Putamen (tissue), 1 donor: ENCODE measurements at places on chromosomes 5 and 9.

- no peak for DNase-seq
Observed at GRCh38 chr5:74130155-74130897, 504.3 kb downstream of the ARHGEF28 start.

GRCh38 chr5:122915717-122916461 lies 70.5 kb downstream of the SNX24 start:
- no peak for DNase-seq

DNA sequence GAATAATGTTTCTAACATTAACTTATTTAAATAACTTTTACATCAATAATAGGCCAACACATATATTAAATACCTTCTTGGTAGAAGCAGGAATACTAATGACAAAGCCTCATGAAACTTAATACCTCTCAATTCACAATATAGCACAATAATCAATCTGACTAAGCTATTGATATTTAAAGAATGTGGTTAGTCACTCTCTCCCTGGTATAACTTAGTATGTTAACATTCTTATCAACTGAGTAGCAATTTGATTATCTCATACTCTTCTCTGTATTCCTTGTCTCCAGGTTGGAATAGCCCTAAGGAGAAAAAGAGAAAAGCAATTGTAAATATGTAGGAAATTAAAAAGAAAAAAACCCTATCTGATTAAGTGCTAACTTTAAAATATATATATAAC lies 4.9 kb upstream of the PGGT1B start:
- no peak for DNase-seq

DNA sequence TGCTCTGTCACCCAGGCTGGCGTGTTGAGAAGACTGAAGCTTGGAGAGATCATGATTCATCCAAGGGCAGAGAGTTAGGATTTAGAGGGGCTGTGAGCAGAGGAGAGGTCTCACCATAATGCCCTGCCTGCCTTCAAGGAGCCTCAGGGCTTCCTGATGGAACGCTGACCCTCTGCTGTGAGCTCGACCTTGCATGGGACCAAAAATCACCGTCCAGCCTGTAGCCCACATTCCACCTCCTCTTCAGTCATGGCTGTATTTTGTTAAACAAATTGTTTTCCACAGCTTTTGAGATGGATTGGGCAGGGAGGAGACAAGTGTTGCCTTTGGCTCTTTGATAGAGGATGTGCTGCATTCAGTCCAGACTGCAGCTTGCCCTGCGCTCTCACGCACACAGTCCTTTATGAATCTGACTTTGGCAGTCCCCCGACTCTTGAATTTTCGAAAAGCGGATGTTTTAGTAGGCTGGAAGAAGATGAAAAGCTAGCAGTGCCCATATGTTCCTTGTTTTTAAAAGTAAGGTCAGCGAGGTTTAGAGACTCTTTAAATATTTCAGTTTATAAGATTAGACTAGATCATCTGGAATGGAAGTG lies 79.5 kb downstream of the MVB12B start:
- no peak for DNase-seq

GRCh38 chr5:150788977-150789376 lies 10.4 kb downstream of the SMIM3 start:
- no peak for DNase-seq

- no peak for DNase-seq
Observed at GRCh38 chr5:178246624-178247279, 14.2 kb upstream of the PHYKPL start.

- no peak for DNase-seq
Observed at GRCh38 chr5:162091336-162091735, 23.8 kb downstream of the GABRG2 start.

- no peak for DNase-seq
Observed at GRCh38 chr5:150503977-150504620, 3.8 kb upstream of the NDST1 start.

GRCh38 chr9:133740911-133741310 lies 2.8 kb upstream of the SARDH start:
- DNase-seq = no peak

- DNase-seq = no peak
Observed at GRCh38 chr5:34450338-34450737, 205.8 kb upstream of the RAI14 start.

DNA sequence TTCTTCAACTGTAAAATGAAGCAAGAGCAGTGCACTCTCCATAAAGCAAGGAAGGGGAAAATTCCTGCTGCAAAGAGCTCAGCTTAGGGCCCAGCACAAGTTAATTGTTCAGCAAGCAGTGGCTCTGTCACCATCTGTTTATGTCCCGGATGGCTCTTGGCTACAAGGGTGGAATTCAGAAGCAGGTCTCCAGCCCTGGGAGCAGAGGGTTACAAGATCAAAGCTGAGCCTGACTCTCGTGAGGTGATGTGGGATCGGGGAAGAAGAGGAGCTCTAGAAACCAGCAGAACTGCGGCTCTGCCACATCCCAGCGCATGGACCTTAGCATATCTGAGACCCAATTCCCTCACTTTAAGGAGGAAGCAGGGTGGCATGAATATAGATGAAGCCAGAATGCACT lies 25.2 kb upstream of the OLFM1 start:
- DNase-seq = no peak

DNA sequence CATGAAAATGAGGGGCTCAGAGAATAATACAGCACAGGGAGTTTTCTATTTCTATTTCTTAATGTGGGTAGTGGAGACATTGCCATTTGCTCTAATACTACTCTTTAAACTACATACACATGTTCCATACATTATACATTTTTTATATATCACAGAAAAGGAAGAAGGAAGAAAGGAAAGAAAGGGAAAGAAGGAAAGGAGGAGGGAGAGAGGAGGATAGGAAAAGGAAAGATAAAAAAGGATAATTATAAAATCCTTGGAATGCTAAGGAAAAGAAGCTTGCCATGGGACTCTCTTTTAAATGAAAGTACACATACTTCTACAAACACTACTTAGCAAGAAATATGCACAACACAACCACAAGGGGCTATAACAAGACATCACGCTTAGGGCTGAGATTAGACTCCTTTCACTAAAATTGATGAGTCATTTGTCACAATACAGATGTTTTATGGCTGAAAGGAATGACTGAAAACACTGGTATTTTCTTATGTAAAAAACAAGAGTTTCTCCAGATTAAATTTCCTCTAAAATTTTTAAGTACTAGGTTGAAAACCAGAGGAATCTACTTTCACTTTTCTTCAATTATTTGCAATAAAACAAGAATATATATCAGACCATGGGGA lies 219.8 kb downstream of the ARL15 start:
- DNase-seq = no peak
